ENCODE measurements at places on chromosomes 2 and 18.
A peak's percentile ranks its signal among the peaks of the same experiment; 100 is the strongest.

DNA sequence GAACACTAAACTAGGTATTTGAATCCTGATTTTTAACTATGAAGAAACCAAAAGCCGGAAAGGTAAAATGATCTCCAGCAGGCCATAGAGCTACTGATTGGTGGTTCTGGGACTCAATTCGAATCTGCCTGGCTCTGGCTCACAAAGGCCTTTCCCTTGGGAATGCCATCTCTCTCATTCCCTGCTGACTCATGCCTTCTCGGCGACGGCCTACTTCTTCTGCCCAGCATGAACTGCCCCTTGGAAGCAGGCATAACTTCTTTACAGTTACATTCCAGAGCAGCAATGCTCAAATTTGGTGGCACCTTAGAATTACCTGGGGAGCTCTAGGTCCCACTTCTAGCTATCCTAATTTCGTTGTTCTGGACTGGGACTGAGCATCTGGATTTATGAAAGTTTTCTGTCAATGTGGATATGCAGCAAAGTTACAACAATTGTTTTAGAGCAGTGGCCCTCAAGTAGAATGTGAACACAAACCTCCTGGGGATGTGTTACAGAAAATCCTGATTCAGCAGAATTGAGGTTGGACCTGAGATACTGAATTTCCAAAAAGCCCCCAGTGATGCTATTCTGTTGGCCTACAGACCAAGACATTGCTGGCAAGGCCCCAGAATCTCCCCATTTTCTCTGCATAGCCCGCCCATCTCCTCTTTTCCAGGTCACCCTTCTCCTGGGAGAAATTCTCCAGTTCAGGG, 261.1 kb downstream of the CNTNAP5 start:
- DNase-seq = no peak

GRCh38 chr18:22302144-22302543, 115.6 kb downstream of the CTAGE1 start:
- no peak for DNase-seq

DNA sequence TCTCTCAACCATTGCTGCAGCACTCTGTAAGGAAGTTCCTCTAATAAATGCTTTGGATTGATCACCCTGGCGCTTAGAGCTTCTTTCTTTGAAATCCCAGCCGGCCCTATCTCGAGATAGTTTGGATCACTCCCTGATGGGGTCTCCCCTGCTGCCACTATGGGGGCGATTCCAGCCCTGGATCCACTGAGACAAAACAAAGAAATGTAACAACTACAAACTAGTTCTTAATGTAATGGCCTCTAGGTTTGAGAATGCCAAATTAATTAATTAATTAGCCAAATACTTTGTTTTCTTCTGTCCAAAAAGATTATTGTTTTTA, 15.2 kb downstream of the SRSF7 start:
- DNase-seq = no peak

DNA sequence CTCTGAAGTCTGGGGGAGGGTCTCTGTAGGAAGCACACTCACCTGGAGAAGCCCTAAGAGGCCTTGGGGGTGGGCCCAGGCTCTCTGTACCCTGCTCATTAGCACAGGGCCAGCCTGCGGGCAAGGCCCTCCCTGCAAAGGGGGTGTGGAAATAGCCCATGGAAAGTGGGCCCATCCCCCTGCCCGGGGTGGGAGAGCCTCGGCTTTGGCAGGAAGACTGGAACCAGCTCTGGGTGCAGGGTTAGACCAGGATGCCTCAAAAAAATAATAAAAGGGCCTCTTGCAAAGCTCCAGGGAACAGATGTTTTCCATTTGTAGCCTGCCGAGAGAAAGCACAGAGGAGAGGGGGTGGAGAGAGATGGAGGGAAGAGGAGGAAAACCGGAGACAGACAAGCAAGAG, 98.7 kb downstream of the STPG4 start:
- DNase-seq = no peak

- DNase-seq = no peak
Observed at GRCh38 chr2:166677996-166678395, 183.9 kb upstream of the SCN7A start.

- DNase-seq = no peak
Observed at GRCh38 chr2:34266908-34267697, 668.0 kb upstream of the FAM98A start.

GRCh38 chr2:39488450-39488849, 51.4 kb upstream of the MAP4K3 start:
- no peak for DNase-seq

GRCh38 chr2:16900405-16901025, 234.9 kb upstream of the CYRIA start:
- no peak for DNase-seq

- no peak for DNase-seq
Observed at GRCh38 chr2:226943862-226944620, 108.2 kb downstream of the RHBDD1 start.

GRCh38 chr2:101971836-101972235, 19.9 kb upstream of the IL1R2 start:
- DNase-seq = no peak

DNA sequence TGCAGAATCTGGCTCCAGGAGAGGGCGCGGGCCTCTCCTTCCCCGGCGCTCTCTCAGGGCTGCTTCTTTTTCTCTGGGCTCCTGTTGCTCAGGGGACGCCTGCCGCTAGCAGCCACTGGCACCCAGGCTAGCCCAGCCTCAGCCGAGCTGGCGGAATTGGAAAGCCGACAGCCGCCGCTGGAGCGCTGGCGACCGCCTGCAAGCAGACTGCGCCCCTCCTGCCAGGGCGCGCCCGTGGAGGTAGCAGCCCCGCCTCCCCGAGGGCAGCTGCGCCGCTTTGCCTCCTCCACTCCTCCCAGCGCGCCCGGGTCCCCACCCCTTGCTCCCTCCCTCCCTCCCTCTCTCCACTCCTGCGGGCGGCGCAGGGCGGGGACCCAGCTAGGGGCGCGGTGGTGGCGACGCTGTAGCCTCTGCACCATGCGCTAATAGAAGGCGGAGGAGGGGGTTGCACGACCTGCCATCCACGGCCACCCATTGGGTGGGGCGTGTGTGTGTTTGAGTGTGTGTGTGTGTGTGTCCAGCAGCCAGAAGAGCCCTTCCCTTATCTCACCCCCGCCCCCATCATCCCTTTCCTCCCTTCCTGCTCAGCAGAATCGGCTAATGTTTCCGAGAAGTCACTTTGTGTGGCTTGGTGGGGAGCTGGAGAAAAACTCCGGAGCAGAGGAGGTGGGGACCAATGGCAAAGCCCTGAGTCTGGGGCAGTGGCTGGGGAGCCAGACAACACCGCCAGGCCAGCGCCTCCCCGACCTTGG, at the start of gene SCN9A:
SCN9A (minus strand) TSS at position 209 of the 752 bp plus-strand sequence. CDS start 64,188 bp downstream, outside the sequence.
- DNase-seq = no peak

DNA sequence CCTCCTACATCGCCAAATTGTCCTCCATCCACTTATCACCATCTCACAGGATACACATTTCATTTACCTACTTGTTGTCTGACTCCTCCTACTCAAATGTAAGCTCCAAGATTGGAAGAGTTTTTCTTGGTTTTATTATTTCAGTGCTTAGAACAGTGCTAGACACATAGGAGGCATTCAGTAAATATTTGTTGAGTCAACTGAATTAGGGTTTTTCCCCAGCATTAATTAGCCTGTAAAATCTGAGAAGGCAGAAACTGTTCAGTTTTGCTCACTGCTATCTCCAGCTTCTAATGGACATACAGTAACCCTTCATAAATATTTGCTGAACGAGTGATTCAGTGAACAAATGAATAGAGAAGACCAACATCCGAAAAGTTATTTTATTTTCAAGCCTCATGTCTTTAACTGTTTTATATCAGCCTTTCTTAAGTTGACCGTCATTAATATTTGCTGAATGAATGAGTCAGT, 800 bp downstream of the TTC21B start:
- DNase-seq = no peak

DNA sequence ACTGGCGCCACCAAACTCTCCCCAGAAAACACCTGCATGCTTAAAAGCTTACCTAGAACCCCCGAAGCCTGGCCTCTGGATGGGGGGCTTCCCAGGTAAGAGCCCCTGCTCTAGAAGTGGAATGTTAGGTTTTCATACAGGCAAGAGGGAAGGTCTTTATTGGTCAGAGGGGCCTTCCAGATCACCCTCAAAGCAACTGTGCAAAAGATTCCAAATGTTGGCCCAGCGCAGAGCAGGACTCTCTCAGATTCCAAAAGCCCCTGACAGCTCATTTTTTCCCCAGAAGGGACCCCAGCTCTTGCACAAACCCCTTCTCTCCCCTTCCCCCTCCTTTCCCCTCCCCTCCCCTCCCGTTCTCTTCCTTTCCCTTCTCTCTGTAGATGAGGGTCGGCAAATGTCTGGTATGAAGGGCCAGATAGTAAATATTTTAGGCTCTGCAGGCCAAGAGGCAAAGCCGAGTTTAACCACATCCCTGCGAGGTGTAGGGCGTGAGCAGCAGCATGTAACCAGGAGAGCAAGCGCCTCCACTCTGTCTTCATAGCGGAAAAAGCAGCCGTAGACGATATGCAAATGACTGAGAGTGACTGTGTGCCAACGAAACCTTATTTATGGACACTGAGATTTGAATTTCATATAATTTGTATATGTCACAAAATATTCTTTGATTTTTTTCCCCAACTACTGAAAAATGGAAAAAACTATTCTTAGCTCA, 116.9 kb downstream of the SMAD7 start:
- DNase-seq = peak; percentile 77

- DNase-seq = no peak
Observed at GRCh38 chr2:109670556-109671411, 56.6 kb downstream of the SOWAHC start.

GRCh38 chr2:112182581-112183034, 44.4 kb downstream of the FBLN7 start:
- peak; percentile 67 for DNase-seq

DNA sequence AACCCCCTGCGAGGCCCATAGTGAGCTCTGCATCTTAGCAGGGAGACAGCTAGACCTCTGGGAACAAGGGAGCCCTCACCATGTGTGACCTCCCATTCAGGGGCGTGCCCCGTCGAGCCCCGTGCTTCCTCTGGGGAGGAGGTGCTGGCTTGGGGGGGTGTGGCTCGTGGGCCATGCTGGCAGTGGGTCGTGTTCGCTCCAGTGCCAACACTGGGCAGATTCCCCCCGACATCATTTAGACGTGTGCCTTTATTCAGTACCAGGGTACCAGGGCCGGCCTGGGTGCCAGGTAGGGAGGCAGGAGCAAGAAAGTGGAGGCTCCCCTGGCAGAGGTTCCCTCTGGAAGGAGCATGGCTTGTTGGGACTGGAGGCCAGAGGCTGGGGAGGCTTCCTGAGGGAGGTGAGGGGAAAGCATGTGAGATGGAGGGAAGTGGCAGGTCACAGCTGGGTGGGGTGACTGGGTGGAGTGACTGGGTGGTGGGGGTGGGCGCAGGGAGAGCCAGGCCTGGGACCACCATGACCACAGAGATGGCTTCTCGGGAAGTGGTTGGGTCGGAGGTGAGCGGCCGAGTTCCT, 15.2 kb downstream of the GPC1 start:
- no peak for DNase-seq

- DNase-seq = no peak
Observed at GRCh38 chr2:68156419-68156818, 1.3 kb upstream of the PNO1 start.

DNA sequence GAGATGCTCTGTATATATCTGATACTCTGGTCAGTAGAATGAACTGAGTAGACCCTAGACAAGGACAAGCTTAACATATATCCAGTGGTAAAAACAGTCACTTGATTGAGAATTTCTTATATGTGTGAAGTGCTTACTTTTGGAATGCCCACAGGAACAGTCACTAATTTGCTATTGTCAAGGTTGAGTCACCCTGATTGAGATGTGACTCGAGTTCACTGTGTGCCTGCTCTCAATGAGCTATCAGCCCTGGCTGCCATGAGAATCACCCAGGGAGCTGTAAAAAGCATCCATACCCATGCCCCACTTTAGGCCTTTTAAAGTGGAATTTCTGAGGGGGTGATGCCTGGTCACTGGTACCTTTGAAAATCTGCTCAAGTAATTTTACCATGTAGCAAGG, 283.7 kb downstream of the SUCLG1 start:
- no peak for DNase-seq

DNA sequence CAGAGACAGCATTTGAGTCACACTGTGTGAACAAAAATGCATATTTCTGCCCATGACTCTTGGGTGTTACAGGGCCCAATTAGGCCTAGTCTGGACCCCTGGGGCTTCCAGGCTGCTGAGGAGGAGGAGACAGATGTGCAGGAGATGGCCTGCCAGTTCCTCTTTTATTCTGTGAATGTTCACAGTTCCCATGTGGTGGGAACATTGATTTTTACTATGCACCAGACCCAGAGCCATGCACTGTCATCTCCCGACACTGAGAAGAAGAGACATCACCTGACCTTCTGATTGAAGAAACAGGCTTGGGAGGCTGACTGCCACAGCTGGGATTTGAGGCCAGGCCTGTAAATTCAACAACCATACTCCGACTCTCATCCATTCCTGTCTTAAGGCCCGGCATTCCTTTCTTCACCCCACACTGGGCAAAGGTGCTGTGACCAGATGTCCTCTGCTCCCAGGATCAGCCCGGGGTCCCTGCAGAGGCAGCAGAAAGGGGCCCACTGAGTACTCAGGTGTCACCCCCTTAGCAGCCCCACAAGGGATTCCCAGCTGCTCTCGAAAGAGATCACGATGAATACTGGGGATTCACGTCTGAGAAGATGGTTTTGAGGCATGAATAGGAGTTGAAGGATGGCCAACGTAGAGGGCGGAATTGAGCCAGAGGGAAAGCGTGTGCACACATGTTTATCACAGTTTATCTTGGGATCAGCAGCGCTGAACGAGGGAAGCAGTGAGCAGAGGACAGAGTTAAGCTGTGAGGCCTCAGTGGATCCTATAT, 3.6 kb upstream of the TFCP2L1 start:
- no peak for DNase-seq

DNA sequence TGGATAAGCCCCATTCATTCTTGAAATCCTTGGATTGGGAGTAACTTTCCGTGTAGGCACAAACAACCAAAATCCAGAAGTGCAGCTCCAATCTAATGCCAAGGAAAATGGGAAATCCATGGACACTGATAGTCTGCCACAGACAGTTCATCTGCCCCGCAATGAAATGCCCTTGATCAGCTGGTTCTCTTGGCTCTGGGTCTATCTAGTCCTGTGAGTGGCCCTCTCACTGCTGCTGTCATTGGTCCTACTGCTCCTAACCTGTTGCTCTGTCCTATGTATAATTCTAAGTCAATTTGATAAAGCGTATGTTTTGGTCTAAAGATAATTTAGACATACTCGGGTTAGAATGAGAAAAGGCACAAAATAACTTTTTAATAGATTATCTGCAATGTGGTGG, 13.7 kb upstream of the TMEM182 start:
- no peak for DNase-seq
